ENCODE measurements at places on chromosomes 12 and 14.

- DNase-seq, result no peak
Measured at GRCh38 chr14:78700236-78700635, 530.1 kb downstream of the NRXN3 start.

DNA sequence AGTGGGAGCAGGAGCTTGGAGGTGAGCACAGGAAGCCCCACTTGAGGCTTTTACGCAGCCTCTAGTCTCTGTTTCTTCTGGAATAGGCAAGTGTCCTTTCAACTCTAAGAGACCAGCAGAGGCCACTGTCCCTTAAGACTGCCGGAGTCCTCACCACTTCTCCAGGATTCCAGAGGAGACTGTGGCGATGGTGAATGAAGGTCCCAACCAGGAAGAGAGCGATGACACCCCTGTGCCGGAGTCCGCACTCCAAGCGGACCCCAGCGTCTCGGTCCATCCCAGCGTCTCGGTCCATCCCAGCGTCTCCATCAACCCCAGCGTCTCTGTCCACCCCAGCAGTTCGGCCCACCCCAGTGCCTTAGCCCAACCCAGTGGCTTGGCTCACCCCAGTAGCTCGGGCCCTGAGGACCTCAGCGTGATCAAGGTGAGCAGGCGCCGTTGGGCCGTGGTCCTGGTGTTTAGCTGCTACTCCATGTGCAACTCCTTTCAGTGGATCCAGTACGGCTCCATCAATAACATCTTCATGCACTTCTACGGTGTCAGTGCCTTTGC, 442 bp downstream of the FLVCR2 start:
- no peak for DNase-seq

DNA sequence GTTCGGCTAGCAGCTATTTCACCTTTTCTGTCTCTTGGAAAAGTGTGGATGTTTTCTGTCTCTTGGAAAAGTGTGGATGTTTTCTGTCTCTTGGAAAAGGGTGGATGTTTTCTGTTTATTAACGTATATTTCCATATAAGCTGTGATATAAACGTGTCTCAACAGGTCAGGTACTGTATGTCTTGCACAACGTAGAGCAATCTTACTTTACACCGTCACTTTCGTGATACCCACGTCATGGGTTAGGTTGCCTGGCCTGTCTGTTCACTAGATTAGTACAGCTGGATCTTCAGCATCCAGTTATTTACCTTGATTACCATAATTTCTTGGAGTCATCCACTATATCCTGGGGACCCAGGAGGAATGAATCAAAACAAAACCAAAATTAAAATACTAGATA, 14.1 kb downstream of the CLEC7A start:
- DNase-seq, result no peak

DNA sequence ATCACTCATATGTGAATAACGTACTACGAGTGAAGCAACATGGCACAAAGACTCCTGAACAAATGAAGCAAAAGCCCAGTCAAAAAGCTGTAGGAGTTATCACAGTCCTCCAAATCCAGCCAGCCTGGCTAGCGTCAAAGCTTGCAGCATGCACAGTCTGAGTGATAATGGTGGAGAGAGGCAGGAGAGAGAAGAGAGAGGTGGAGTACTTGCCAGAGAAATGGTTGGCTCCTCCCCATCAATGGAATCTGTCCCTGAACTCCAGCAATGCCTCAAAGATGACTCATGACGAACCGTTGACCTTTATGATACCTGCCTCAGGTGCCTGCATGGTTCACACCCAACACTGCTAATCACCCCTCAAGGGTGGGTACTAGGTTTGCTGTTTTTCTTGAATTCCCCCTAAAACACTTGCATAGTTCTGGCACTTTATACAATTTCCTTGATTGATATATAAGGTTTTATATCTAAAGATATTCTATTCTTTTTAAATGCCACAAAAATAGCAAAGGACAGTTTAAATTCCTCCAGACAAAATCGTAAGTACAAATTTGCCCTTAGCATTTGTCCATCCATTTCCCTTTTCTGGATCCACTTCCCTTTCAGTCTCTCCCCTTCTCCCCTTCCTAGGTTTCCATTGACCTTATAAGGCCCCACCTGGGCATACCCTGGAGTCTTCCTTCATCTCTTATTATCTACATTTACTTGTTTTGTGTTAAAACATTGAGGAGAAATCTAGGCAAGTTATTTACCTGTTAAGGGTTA, 10.2 kb downstream of the ARHGDIB start:
- DNase-seq, result no peak

GRCh38 chr12:106006382-106006781, 132.4 kb downstream of the NUAK1 start:
- no peak for DNase-seq

GRCh38 chr12:120181991-120182631, 12.4 kb downstream of the GCN1 start:
- DNase-seq, result no peak

DNA sequence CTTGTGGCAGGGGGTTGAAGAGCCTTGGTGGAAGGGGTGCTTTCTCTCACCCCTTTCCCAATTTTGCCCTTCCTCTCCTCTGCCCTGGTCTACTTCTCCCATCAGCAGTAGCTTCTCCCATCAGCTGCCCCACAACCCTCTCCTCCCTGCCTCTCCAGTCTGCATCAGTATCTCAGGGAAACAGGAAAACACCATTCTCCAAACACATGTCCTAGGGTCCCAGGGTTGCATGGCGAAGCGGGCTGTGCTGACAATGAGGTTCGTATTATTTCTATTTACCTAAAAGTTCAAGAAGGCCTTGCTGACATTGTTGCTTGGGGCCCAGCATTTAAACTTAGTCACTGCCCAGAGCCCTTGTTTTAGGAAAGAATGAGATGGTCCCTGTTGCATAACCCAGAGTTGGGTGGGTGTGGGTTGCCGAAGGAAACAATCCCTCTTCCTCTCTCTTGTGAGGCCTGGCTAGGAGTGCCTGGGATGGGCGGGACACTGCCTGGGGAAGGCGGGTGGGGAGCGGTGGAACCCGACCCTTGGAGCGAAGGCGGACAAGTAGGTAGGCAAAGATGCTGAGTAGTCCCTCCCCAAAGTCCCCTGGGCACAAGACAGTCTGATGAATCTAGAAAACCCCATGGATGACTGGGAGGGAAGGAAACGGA, 1.3 kb upstream of the IGFBP6 start:
- DNase-seq, result no peak

DNA sequence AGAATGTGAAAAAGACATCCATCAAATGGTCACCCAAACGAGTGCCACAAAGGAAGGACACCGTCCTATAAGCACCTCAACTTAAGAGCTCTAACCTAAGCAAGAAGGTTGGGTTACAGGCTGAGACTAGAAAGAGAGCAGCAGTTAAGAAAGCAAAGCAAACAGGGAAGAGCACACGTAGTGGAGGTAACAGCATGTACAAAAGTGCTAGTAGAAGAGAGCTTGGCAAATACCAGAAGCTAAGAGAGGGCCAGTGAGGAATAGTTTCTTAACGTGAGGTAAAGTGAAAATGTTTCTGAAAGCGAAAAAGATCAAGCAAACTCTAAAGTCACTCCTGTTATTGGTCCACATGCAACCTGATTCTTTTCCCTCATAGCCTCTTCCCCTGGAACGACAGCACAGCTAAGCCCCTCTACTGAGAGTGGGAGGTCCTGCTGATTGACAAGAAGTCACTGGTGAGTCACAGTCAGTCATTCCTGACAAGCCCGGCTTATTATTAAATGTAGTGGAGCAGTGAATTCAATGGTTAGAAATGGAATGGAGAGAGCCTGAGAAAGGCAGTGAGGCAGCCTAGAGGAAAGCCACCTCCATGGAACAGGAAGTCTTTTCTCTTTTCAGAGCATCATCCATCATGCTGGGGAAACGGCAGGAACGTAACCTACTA, 204.4 kb downstream of the SLC25A21 start:
- DNase-seq, result no peak

DNA sequence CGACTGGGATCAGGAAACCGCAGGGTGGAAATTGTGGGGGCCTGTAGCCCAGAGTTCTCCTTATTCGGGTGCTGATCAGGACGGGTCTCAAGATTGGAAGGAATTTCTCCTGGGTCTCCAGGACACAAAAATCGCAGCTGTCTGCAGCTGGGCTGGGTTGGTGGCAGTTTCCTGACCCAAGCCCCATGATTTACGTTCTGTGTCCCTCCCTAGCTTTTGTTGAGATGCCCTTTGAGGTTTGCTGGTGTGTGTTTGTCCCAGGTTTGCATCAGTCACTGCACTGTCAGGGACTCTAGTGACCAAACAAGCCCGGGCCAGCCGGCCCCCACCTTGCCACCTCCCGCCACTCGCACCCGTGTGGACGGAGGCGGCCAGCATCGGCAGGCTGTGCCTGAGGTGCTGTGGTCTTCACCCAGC, 89.5 kb downstream of the FBXL14 start:
- no peak for DNase-seq

DNA sequence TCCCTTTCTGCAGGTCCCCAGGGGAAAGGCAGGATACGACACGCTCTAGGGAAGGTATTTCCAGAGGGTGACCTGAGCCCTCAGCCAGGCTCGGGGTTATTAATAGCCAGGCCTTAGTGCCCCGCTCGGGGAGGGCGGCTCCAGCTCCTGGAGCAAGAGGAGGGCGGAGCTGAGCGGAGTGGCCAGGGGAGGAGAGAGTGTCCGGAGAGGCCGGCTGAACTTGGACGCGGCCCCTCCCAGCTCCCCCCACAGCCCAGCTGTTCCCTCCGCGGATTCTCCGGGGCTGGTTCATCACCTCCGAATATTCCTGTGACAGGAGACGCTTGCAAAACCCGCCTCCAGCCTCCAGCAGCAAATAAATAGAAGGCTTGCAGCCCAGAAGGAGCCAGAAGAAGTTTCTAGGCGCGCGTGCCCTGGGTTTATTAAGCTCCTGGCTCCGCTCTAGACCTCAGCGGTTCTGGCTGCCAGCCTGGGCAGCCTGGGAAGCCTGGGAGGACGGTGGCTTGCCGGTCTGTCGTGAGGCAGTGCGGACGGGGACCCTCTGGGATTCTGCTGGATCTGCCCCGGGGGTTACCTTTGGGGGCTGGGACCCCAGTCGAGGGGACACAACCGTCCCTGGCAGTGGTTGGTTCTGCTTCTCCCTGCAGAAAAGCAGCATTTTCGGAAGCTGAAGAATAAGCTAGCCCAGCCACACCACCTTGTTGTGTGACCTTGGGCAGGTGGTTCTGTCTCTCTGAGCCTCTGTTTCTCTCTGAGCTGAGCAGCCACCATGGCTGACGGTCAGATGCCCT, at the start of gene HSPB8:
Gene HSPB8, plus strand, starts transcription at position 388 of the 791 bp plus-strand sequence. Its CDS starts 382 bp downstream, at position 770.
- no peak for DNase-seq

GRCh38 chr12:108375986-108376663, 37.0 kb upstream of the CMKLR1 start:
- no peak for DNase-seq

- DNase-seq, result no peak
Measured at GRCh38 chr12:100251917-100252316, 15.0 kb downstream of the DEPDC4 start.

DNA sequence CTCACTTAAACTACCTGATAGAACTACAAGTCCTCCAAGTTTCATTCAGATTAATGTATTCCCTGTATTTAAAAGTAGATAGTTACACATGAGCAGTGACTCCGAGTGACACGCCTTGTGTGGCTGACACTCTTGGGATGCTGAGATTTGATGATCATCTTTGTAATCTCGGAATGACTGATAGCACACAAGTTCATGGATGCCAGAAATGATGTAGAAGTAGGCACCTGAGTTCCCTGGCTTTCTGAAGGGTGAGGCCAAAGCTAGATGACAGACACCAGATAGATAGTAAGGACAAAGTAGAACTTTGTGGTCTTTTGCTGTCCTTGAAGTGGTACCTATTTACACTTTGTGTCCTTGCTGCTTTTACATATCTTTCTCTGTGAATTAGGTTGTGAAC, 491.2 kb downstream of the PCNX1 start:
- no peak for DNase-seq

DNA sequence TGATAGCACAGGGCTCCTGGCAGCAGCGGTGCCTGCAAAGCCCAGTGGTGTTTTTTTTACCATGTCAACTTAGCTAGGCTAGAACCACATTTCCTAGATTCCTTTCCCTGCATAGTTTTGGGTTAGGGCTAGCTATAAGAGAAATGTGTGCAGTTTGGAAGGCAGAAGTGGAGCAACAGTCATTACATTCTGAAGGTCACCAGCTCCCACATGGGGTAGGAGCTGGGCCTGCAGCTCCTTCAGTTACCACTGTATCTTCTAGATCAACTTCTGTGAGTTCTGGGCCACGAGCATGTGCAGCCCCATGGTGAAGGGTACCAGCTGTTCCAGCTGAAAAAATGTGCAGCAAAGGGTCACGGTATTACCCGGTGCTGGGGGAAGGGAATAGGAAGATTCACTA, 2.3 kb upstream of the SLC25A3 start:
- no peak for DNase-seq

DNA sequence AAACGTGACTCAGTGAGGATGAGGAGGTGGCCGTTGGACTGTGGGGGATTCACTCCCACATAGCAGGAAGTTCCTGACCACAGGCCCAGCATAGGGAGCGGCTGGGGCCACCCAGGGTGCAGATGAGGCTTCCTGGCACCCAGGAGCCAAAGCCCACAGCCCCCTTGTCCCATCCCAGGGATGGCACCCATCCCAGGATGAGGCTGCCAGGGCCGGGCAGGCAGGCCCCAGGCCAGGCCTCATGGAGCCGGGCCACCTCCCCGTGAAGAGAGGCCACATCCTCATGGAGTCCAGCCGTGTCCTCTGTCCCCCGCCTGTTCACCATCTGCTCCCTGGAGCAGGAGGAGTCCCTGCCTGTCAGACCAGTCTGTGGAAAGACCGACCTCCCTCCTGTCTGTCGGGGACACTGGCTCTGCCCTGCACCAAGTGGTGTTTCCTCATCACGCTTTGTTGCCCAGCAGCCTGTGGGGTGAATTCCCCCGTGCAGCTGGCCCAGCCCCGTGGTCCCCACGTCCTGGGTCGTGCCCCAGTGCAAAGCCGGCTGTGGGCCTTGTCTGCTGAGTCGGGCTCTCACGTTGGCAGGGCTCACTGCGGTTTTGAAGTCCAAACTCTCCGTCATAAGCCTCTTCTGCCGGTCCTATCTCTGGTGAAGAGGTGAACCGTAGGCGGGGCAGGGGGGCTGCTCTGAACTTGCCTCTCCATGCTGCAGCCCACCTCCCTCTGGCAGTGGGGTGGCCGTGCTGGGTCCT, 24.5 kb downstream of the MMP17 start:
- no peak for DNase-seq

GRCh38 chr12:24177889-24178288, 228.4 kb upstream of the SOX5 start:
- no peak for DNase-seq

DNA sequence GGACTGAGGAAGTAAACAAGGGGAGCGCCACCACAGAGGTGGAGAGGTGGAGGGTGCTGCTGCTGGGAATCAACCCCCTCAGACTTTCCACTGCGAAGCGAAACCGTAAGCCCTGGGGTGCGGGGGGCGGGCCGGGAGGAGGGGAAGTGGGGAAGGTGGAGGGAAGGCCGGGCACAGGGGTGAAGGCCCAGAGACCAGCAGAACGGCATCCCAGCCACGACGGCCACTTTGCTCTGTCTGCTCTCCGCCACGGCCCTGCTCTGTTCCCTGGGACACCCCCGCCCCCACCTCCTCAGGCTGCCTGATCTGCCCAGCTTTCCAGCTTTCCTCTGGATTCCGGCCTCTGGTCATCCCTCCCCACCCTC, at the start of gene LAG3:
Gene LAG3, plus strand, starts transcription at position 190 of the 365 bp plus-strand sequence. CDS start 333 bp downstream, outside the sequence.
- DNase-seq, result peak; percentile 34

- DNase-seq, result no peak
Measured at GRCh38 chr12:94690198-94690771, 39.9 kb upstream of the TMCC3 start.

GRCh38 chr14:84783511-84783910, 746.4 kb upstream of the FLRT2 start:
- DNase-seq, result no peak
